ENCODE measurements at places on chromosomes 3 and 15.

DNA sequence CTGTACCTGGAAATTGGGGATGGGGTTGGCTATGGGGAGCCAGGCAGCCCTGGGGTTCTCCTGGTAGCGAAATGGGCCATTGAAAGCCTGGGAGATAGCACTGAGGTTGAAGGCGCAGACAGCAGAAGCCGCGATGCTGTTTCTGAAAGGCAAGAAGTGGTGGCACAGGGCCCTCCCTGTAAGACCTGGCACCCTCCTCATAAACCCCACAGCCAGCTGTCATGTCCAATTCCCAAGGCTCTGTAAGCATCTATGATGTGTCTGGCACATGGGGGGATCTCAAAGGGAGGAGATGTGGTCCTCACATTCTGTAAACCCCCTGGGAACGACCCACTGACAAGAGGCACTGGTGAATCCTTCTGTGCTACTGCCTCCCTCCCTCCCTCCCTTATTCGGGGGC lies 104.0 kb downstream of the SEMA5B start:
- DNase-seq: no peak

GRCh38 chr3:133294253-133294652 lies 105.6 kb upstream of the BFSP2 start:
- no peak for DNase-seq

- DNase-seq: no peak
Measured at GRCh38 chr3:134618478-134619300, 32.1 kb downstream of the KY start.

DNA sequence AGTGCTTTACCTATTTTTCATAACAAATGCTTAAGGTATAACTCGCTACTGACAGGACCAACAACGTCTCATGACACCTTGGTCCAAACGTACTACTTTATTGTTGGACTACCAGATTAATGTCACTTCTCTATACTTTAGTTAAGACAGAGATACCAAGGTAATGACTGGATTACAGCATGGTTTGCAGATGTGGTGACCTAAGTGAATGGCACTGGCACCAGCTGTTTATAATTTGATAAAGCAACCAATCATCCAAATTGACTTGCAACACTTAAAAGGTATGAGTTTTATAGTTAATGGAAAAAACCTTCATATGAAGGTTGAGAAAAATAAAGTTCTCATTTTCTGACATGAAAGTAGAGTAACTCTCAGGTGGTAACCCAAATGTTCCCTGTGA lies 209.0 kb downstream of the NEK10 start:
- DNase-seq: no peak

- no peak for DNase-seq
Measured at GRCh38 chr3:111047812-111048435, 23.7 kb upstream of the NECTIN3 start.
